Mucosa of descending colon (tissue), 3 donors: ENCODE measurements at places on chromosomes 4 and X. TPM values are rescaled to one million over a fixed set of nuclear protein-coding genes. Genes with fewer than 3 reads are reported as not detected.

DNA sequence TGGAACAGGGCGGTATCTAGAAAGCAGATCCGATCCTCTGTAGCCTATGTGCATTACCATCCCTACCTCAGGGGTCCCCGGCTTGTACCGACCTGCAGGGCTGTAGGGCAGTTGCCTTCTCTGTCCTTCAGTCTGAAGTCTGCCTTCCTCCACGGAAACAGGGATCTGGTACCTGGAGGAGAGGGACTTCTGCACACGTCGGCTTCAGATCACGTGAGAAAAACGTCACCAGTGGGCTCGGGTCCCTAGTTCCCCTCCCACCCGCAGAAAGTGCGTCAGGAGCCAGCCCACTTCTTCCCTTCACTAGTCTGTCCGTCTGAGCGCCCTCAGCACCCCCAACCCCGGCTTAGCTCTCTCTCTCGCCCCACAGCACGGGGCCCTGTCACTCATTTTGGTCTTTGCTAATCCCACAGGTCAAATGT lies at the start of gene TCEAL5:
TCEAL5 (minus strand) TSS at position 170 of the 422 bp plus-strand sequence. CDS start 2,187 bp downstream, outside the sequence.
- DNase-seq, result no peak

DNA sequence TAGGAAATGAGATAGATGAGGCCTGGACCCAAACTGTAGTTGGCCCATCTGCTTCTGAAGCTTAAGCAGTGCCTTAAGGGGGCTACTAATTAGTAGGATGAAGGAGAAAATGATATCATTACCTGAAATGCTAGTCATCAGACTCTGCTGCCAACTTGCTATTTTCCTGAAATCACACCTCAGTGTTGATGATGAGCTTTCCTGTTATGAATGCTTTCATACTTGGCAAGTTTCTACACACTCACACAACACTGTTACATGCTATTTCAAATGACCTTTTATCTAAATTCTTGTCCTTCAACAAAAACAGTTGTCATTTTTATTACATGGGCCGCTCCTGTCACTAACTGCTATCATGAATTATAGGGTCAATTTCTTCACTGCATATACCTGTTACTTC lies 416.0 kb downstream of the PRDM5 start:
- no peak for DNase-seq

DNA sequence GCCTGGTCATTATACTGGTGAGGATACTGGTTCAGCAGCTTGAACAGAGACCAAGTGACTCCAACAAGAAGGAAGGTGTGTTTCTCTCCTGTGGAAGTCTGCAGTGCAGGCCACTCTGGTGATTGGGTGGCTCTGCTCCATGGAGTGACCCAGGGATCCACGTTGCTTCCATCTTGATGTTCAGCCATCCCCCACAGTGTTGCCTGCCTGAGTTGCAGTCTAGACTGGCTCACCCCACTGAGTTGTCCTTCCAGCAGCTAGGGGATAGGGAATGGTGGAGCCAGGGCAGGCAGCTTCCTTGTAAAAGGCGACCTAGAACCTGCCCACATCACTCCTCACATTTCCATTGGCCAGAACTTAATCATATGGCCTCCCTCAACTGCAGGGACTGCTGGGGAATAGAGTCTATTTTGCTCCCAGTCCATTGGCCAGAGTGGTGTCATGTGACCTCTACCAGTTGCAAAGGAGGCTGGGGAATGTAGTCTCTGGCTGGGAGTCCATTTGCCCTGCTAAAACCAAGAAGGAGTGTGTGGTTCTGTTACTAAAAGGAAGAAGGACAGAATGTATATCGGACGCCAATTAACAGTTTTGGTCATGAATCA lies 8.0 kb downstream of the MAN2B2 start:
- no peak for DNase-seq

GRCh38 chr4:183540410-183541009 lies 35.7 kb downstream of the ING2 start:
- no peak for DNase-seq

GRCh38 chr4:53748328-53748772 lies 157.1 kb upstream of the LNX1 start:
- DNase-seq, result peak; percentile 14

- no peak for DNase-seq
Observed at GRCh38 chr4:26272654-26273615, 47.9 kb upstream of the RBPJ start.

GRCh38 chr4:151675411-151675971 lies 85.3 kb downstream of the GATB start:
- DNase-seq, result no peak

- no peak for DNase-seq
Observed at GRCh38 chrX:74371425-74372222, 49.7 kb upstream of the SLC16A2 start.

DNA sequence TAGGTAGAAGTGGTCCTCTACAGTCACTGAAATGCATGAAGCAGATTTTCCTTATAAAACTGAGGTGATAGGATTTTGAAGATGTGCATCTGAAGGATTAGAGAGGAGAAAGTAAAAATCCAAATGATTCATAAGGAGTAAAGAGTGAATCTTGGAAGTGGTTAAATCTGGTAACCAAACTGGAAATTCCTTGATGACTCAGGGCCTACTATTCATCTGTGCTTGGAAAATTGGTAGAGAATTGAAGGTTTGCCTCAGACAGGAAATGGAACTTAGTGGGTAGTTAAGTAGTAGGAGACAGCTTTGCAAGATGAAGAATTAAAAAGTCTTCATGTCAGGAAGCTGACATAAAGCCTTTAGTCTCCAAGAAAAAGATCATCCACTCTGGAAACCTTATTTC lies 368.9 kb upstream of the CTSO start:
- no peak for DNase-seq

C4orf36 gene
- total RNA-seq, result 0.67 TPM

PFKFB1 gene
- total RNA-seq, result 0.19 TPM

PRDX4 gene
- total RNA-seq, result 58.5 TPM

SCD5 gene
- total RNA-seq, result 19.9 TPM

GYPE gene
- not detected for total RNA-seq

HHIP gene
- total RNA-seq, result 2.4 TPM
